ENCODE measurements at places on chromosomes 3 and 15. TPM values are rescaled to one million over a fixed set of nuclear protein-coding genes. Genes with fewer than 3 reads are reported as not detected.

SLC9C1 gene
- not detected for total RNA-seq

TMEM212 gene
- total RNA-seq = not detected

CNTN3 gene
- total RNA-seq = 0.56 TPM

GPR176 gene
- 3.6 TPM for total RNA-seq

CCPG1 gene
- total RNA-seq = 12.3 TPM

TERC gene
- total RNA-seq = 199 TPM

LAMB2 gene
- total RNA-seq = 112 TPM

OXTR gene
- 0.65 TPM for total RNA-seq

HES1 gene
- total RNA-seq = 109 TPM

GABRG3 gene
- total RNA-seq = not detected

MLH1 gene
- total RNA-seq = 43.5 TPM

AADAC gene
- total RNA-seq = not detected

MESP2 gene
- 0.42 TPM for total RNA-seq

ARHGEF26 gene
- total RNA-seq = 2.6 TPM

NUP210 gene
- total RNA-seq = 0.21 TPM

COL6A5 gene
- total RNA-seq = not detected

ARPIN gene
- 14.1 TPM for total RNA-seq

ZNF662 gene
- 0.35 TPM for total RNA-seq

TMC3 gene
- total RNA-seq = not detected

GOLGA8N gene
- total RNA-seq = 1.4 TPM

SCN5A gene
- total RNA-seq = not detected

ERC2 gene
- 0.56 TPM for total RNA-seq

SYNPR gene
- not detected for total RNA-seq

TRPM1 gene
- total RNA-seq = 0.07 TPM

Data from airway epithelial cell (primary cell).